ENCODE measurements at places on chromosomes 5 and 9.

GRCh38 chr5:37657046-37657445, 182.8 kb downstream of the GDNF start:
- no peak for DNase-seq

GRCh38 chr5:140591747-140592372, 27.2 kb downstream of the SLC35A4 start:
- no peak for DNase-seq

- DNase-seq: no peak
These were observed 952.8 kb upstream of the EDIL3 start for GRCh38 chr5:85337435-85337834.

DNA sequence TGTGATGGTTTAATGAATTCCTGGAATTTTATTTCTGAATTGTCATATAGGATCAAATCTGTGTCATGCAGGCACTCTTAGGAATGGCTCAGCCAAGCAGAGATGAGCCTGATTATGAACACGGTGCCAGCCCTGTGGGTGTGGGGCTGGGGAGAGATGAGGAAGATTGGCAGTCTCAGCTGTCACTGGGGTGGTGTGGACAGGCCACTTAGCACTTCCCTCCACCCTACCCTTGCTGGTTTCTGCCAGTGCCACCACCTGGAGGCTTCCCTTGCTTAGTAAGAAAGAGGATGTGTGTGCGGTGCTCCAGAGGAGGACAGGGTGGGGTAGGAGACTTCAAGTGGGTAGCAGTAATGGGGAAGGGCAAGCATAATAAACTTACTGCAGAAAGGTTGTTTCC, 226.6 kb downstream of the CD180 start:
- DNase-seq: no peak

DNA sequence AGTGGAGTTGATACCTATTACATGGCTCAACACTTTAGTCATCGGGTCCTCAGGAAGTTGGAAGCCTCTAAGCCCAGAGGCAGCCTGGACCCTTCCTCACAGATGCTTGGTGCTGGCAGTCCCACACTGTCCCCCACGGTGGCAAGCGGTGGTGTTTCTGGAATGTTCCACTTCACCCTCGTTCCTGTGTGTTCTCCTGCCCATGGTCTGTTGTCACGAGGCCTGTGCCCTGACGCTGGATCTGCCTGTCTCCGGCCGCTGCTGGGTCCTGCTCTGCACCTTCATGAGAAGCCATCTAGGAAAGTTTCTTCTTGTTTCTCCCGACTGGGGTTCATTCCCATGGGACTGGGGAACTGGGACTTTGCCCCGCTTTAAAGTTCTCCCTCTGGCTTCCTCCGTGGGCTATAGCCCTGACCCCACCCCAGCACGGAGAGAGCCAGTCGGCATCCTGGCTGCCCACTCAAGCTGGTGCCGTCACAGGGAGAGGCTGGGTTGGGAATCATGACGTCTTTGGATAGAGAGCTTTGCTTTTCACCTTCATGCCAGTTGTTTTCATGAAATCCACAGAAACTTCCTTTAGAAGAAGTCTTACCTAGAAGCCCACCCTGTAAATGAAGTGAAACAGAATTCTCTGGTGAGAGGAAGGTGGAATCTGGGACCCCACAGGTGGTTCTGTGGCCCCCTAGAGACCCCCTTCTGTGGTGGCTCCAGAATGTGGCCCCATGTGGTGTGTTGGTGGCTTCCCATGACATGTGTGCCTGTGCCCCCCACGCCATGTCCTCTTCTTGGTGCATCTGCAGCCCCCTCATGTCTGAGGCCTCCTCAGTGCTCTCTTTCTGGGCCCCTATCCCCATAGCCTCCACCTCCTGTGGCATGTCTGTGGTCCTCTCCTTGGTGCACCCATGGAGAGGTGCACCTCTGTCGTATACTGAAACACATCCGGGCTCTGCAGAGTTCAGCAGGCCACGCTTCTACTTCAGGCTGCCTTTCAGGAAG, 43.8 kb downstream of the TRIP13 start:
- DNase-seq: peak; percentile 39

DNA sequence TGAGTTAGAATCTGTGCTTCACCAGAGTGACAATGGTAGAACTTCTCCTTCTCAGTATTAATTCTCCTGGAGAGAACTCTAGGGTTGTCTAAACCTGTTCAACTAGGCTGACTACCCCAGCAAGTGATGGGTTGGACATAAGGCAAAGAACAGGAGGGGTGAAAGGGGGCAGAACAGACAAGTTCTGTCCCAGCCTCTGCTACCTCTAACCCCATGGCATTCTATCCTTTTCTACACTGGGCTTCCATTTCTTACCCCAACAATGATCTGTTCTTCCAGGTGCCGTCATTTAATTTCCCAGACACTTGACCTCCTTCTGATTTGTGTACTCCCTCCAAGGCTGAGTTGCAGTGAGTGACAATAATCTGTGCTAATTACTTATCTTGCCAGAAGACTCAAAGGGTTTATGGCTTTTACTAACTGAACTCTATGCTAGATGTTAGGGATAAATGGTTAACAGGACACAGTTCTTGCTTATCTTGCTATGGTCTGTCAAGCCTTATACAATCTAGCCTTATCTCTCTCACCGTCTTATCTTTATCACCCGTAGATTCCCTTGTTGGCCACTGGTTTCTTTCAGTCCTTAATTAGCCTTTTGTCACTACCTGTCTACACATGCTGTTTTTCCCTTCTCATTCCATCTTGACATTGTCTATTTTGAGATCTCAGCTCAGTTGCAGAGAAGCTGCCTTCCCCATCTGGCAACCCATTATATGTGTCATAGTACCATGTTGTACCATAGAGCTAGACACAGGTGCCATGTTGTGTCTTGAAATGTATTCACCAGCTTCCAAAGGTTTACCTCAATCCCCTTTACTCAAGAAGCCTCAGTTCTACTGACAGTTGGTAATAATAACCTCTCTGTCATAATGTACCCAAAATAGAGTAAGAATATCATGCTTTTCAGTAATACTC, 10.0 kb upstream of the MATR3 start:
- DNase-seq: no peak

DNA sequence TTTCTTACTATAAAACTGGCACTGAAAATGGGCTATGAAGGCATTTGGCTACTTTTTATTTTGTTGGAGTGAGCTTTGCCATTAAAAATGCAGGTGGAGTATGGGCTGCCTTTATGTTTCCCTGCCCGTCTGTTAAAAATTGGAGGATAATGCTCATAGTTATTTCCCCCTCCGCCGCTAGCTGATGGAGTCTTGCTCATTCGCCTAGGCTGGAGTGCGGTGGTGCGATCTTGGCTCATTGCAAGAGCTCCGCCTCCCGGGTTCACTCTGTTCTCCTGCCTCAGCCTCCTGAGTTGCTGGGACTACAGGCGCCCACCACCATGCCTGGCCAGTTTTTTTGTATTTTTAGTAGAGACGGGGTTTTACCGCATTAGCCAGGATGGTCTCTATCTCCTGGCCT, 8.6 kb downstream of the G3BP1 start:
- no peak for DNase-seq

DNA sequence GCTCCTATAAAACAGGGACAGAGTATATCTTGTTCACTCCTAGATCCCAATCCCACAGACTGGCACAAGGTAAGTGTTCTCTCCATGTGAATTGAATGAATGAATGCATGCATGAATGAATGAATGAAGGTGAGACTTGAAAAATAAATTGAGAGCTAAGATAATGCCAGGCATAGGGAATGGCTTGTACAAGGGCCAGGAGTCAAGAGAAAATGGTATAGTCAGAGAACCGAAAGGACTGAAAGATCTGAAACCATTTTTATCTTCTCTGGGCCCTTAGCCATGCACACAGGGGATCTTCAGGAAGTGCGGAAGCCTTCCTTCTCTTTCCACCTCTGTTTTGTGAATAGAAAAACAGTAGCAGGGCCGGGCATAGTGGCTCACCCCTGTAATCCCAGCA, 48.4 kb upstream of the FABP6 start:
- no peak for DNase-seq

DNA sequence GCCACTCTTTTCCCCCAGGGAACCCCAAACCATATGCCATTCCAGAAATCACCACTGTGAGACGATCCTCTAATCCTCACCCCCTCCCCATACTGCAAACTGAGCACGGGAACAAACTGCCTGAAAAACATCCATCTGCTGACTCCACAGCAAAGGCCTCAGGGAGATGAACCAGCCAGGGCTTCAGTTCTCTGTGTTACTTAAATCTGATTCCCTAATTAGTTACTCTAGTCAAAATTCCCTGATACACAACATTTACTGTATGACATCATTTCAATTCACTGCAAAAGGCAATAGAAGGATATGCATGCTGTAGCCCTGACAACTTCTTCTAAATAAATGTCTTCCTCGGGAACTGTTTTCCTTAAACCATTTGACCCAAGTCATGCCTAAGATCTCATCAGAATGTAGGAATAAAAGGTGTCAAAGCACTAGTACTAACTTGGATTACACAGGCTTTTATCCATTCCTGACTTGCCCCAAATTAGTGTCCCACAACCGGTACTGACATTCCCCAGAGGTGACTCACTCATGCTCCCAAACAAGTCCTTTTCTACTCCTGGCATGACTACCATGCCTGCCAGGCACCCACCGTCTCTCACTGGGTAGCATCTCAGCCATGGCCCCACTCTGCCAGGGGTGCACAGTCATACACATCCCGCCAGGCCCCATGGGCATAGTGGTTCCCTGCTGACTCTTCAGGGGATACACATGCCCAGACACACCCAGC, 35.0 kb downstream of the MTX3 start:
- no peak for DNase-seq

- no peak for DNase-seq
These were observed 6.9 kb upstream of the ABCA1 start for GRCh38 chr9:104934691-104935500.

DNA sequence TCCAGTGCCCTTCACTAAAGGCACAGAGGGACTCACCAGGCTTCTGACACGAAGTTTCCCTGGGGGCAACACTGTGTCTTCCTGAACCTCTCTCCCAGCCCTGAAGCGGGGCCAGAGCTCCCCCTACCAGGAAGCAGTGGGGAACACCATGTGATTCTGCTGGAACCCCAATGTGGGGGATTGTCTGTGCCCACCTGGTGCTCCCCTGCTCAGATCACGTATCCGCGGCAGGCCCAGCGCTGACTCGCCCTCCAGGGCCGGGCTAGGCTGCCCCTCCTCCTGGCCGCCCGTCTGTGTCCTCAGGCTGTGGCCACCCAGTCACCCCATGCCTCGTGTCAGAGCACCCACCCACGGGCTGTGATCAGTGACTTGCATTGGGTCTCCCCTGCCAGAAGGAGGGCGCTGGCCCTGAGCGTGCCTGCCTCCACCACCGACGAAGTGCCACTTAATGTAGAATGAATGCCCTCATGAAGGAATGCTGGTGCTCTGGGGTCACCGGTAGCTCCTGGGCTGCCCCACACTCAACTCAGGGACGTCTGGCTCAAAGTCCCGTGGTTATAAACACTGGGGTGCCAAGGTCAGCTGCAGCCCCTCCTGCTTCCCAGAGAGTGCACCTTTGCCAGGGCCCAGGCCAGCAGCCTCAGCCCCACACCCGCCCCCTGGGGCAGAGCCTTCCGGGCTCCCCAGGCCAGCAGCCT, 22.1 kb downstream of the SARDH start:
- DNase-seq: no peak

- DNase-seq: no peak
These were observed 32.6 kb upstream of the ANXA1 start for GRCh38 chr9:73118898-73119554.

- DNase-seq: no peak
These were observed 43.7 kb upstream of the RFX3 start for GRCh38 chr9:3569529-3569928.

DNA sequence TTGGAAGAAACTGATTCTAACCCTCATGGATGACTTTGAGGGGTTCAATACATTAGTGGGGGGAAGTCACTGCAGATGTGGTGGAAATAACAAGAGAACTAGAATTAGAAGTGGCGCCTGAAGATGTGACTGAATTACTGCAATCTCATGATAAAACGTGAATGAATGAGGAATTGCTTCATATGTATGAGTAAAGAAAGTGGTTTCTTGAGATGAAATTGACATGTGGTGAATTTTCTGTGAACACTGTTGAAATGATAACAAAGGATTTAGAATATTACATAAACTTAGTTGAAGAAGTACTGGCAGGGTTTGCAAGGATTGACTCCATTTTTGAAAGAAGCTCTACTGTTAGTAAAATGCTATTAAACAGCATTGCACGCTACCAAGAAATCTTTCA, 113.0 kb downstream of the UGCG start:
- no peak for DNase-seq

DNA sequence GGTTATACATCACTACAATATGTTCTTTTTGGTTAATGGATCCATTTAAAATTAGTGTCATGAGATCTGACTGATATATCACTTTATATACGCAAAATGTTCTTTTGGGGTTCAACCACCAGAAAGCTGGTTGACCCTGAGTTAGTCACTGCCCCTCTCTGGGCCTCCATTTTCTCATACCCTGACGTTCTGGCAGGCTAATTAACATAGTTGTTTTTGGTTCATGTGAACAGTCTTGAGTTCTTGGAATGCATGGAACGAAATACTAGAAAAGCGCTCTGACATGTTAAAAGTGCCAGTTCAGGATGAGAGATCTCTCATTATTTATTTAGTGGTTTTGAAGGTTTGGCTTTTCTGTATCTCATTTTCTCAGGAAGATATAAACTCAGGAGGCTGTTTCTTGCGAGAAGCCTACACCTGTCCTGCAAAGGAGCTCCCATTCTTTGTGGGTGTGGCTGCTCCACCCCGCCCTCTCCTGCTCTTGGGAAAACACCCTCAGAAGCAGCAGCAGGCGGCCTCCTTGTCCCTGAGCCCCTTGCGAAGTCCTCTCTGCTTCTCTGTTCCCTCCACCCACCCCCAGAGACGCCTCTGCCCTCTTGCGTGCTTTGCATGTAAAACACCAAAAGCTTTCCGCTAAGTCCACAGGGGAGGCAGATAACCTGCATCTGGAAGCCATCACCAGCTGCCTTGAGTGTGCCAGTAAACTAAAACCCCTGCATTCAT, 302.4 kb upstream of the PANK3 start:
- DNase-seq: no peak

- no peak for DNase-seq
These were observed 18.1 kb upstream of the RNF145 start for GRCh38 chr5:159227452-159227851.

DNA sequence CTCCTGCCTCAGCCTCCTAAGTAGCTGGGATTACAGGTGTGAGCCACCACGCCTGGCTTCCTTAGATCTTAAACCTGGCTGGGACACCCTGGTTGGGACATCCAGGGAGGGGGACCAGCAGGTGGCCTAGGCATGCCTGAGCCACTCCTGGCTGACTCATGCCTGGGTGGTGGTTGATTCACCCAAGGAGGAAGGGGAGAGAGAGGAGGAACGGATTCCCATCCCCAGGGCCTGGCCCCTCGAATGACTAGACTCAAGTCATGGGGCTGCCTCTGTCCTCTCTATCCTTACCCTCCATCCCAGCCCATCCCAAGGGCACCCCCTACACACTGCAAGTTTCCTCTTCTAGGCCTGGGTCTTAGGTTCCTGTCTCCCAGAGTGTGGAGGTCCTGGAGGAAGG, 12.7 kb downstream of the EEIG1 start:
- no peak for DNase-seq

- no peak for DNase-seq
These were observed 39.9 kb upstream of the SEMA6A start for GRCh38 chr5:116614603-116614920.
